ENCODE measurements at places on chromosomes 11 and 22.

DNA sequence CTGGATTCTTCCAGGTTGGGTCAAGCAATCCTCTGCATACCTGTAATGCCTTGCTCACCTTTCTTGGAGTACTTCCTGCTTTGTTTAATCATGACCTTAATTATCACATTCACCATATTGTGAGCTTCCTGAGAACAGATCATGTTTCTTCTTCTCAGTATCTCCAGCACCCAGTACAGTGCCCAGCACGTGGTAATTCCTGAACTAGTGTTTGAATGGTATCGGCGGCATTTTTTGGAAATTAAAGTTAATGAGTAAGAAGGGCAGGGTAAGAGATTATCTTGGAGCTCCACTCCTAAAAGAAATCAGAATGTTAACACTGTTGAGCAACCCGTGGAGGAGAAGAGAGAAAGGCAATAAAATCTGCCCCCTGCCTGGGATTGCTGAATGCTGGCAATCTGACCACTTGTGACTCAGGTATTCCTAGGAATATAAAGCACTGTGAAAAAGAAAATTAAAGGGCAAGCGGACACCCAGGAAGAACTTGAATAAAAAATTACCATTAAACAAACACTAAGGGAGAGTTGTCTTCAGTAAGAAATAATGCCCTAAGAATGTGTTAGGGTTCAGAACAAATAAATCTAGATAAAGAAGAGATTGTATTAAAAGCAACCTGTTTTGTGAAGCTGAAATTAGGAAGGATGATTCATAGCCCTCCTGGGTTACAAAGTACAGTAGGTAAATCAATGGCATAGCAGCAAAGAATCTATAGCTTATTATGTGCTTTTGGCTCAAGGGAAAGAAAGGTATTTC lies 92.9 kb downstream of the PDHX start:
- no peaks in the 10 kb centered on the region for H3K27me3 ChIP-seq
- DNase-seq: no peak
- H3K36me3 ChIP-seq: no peaks in the 10 kb centered on the region
- H3K4me3 ChIP-seq: no peak overlapping the region

GRCh38 chr11:75100314-75100713 lies 3.6 kb upstream of the OR2AT4 start:
- H3K4me3 ChIP-seq: no peak overlapping the region
- H3K4me1 ChIP-seq: no peaks in the 10 kb centered on the region
- H3K36me3 ChIP-seq: no peaks in the 10 kb centered on the region
- no peaks in the 10 kb centered on the region for H3K27me3 ChIP-seq
- H3K27ac ChIP-seq: no peak overlapping the region

DNA sequence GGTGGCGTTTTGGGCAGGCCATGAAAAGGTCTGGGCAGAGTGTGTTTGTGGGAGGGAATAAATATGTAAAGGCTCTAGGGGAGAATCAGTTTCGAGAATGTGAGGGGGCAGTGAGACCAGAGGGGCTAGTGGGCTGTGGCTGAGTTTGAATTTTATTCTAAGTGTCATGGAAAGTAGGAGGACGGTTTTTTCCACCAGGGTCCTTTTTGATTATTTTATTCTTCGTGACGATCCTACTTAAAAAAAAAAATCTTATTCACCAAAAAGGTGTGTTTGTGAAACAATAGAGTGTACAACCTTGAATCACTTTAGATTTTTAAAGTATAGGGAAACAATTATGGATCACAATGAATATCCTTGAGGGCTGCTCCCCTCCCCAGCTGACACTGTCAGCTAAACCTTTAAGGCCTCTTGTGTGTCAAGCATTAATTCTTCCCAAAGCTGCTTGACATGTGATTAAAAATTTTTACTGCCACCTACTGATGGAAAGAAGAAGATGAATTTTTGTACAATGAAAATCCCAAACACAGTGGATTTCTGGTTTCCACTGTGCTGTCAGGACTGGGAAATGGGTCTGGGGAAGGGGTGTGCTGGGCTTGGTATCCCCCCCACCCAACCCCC lies 107.5 kb upstream of the OR4B1 start:
- peaks cover 78% of the 10 kb centered on the region for H3K4me1 ChIP-seq
- peak overlapping the region; percentile 80 for H3K27ac ChIP-seq
- no peaks in the 10 kb centered on the region for H3K27me3 ChIP-seq
- peak overlapping the region; percentile 49 for H3K4me3 ChIP-seq

- H3K4me1 ChIP-seq: no peaks in the 10 kb centered on the region
- peaks cover 22% of the 10 kb centered on the region for H3K36me3 ChIP-seq
- no peak overlapping the region for H3K4me3 ChIP-seq
- no peaks in the 10 kb centered on the region for H3K27me3 ChIP-seq
Observed at GRCh38 chr22:46635756-46636155, 15.6 kb downstream of the GRAMD4 start.

DNA sequence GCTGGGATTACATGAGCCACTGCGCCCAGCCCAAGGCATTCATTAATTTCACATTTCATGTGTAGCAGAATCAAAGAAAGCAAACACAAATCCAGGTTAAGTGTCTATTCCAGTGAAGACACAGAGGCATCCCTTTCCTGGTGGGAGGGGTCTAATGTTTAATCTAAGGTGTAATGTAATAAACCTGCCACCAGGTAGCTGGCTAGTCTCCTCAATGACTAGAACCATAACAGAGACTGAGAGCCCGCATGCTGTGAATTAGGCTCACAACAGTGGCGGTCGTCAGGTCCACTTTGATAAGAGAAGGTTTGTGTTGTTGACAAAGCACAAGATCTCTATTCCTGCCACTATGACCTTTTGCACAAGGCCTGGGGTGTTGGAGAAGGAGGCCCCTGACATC lies 64.2 kb upstream of the ADA2 start:
- no peak overlapping the region for H3K4me3 ChIP-seq
- H3K36me3 ChIP-seq: no peaks in the 10 kb centered on the region
- no peak for DNase-seq
- no peak overlapping the region for H3K27ac ChIP-seq

GRCh38 chr22:40252146-40252545 lies 74.4 kb downstream of the TNRC6B start:
- DNase-seq: no peak
- no peaks in the 10 kb centered on the region for H3K27me3 ChIP-seq
- H3K4me3 ChIP-seq: no peak overlapping the region
- peaks cover 6% of the 10 kb centered on the region for H3K36me3 ChIP-seq
- no peaks in the 10 kb centered on the region for H3K4me1 ChIP-seq
- no peak overlapping the region for H3K27ac ChIP-seq

DNA sequence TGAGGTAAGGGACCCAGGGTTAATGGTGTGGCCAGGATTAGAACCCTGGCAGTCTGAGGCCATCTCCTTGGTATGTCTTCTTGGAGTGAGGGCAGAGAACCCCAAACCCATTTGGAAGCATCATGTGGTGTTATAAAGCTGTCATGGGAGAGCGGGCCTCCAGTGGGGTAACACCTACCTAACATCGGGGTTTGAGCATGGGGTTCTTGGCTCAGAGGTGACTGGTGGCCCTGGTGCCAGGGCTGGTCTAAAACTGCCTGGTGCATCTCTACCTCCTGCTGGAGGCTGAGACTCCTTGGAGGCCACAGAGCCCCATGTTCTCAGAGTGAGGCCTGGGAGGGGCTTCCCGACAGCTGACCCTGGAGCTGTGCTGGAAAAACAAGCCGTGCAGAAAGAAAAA lies 4.5 kb downstream of the PRDM11 start:
- DNase-seq: no peak
- H3K4me1 ChIP-seq: peaks cover 18% of the 10 kb centered on the region
- no peak overlapping the region for H3K4me3 ChIP-seq
- no peaks in the 10 kb centered on the region for H3K36me3 ChIP-seq
- H3K27me3 ChIP-seq: no peaks in the 10 kb centered on the region

DNA sequence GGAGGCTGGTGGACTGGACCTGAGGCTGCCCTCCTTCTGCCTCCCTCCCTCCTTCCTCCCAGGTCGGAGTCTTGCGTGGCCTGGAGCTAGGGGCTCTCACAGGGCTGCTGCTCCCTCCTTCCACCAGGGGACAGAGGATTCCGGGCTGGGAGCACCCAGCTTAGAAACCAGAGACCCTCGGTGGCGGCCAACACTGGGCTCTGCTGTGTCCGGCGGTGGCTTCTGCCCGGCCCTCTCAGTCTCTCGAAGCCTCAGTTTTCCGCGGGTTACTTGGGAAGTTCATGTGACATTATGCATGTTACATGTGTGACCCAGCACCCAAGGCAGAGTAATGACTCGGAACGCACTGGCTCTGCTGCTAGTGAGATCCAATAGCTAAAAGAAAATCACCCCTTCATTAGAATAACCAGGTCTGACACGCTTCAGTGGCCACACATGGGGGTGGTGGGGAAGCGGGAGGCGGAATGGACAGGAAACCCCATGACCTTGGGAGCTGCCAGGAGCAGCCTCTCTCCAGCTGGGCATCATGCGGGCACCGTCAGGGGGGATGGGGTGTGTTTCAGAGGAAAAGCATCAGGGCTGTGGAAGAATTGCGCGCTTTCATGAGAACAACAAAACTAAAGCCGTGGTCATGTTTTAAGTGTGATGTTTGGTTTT lies 5.9 kb upstream of the MRGPRG start:
- H3K4me3 ChIP-seq: no peak overlapping the region
- H3K36me3 ChIP-seq: no peaks in the 10 kb centered on the region
- no peak for DNase-seq
- H3K4me1 ChIP-seq: no peaks in the 10 kb centered on the region

DNA sequence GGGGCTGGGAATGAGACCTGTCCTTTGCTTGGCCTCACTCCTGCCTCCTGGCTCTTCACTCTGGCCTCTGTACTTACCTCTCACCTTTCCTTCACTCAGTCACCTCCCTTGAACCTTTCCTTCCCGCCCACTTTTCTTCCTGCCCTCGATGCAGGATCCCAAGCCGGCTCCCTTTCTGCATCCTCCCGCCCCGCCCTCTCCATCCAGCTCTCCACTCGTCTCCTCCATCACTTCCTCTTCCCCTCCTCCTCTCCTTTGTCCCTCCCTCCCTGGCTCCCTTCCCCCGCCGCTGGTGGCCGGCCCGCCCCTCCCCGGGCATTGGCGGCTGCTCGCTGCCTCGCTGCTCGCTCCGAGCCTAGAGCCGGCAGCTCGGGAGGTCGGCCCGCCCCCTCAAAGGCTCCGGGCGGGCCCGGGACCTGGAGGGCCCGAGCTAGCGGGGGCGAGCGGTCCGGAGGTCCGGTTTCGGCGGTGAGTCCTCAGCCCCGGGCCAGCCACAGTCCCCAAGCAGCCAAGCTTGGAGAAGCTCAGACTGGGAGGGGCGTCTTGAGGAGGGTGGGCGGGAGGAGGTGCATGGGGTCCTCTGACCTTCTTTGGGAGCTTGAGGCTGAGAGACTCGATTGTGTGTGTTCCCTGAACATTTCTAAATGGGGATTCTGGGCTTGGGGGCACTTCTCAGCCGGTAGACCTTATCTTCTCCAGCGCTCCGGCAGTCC lies 13.8 kb downstream of the PHLDB1 start:
- no peak for DNase-seq
- no peak overlapping the region for H3K27ac ChIP-seq
- H3K36me3 ChIP-seq: no peaks in the 10 kb centered on the region
- H3K4me3 ChIP-seq: no peak overlapping the region
- H3K4me1 ChIP-seq: peaks cover 12% of the 10 kb centered on the region

- H3K4me1 ChIP-seq: no peaks in the 10 kb centered on the region
- H3K27ac ChIP-seq: no peak overlapping the region
- peaks cover 59% of the 10 kb centered on the region for H3K36me3 ChIP-seq
- H3K4me3 ChIP-seq: no peak overlapping the region
- no peak for DNase-seq
- no peaks in the 10 kb centered on the region for H3K27me3 ChIP-seq
Observed at GRCh38 chr11:47488674-47489394, 39.9 kb upstream of the RAPSN start.

- H3K36me3 ChIP-seq: no peaks in the 10 kb centered on the region
- no peak for DNase-seq
- no peak overlapping the region for H3K27ac ChIP-seq
- H3K4me1 ChIP-seq: peaks cover 69% of the 10 kb centered on the region
Observed at GRCh38 chr11:71372693-71373657, 75.2 kb downstream of the DHCR7 start.

- H3K4me3 ChIP-seq: no peak overlapping the region
- H3K36me3 ChIP-seq: no peaks in the 10 kb centered on the region
- H3K4me1 ChIP-seq: no peaks in the 10 kb centered on the region
Observed at GRCh38 chr22:16955081-16955480, 52.9 kb downstream of the GAB4 start.

- H3K27me3 ChIP-seq: no peaks in the 10 kb centered on the region
- no peak overlapping the region for H3K27ac ChIP-seq
- H3K36me3 ChIP-seq: no peaks in the 10 kb centered on the region
- no peaks in the 10 kb centered on the region for H3K4me1 ChIP-seq
- no peak for DNase-seq
Observed at GRCh38 chr11:120867531-120867930, 156.4 kb upstream of the TBCEL start.

DNA sequence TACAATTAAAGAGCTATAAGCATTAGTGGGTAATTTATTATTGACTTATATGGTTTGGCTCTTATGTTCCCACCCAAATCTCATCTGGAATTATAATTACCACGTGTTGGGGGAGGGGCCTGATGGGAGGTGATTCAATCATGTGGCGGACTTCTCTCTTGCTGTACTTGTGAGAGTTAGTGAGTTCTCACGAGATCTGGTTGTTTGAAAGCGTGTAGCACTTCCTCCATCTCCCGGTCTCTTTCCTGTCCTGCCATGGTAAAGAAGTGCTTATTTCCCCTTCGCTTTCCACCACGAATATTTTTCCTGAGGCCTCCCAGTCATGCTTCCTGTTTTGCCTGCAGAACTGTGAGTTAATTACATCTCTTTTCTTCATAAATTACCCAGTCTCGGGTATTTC lies 28.1 kb upstream of the CHORDC1 start:
- no peaks in the 10 kb centered on the region for H3K27me3 ChIP-seq
- peak overlapping the region; percentile 11 for H3K4me3 ChIP-seq
- no peaks in the 10 kb centered on the region for H3K36me3 ChIP-seq

DNA sequence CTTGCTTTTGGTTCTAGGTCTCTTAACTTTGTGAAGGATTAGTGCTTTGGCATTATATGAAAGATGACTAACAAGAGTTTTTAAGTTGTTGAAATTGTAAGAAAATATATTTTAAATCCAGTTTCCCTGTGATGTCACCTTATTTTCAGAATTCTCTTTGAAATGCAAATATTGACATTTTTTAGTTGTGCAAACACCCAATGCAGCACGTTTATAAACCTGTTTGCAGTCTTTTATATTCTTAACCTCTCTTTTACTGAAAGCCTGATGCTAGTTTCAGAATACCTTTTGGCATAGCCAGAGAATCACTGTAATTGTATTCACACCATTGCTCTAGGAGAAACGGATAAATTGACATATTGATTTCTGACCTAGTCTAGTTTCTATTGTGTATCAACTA lies 42.8 kb upstream of the SLC37A2 start:
- no peak overlapping the region for H3K4me3 ChIP-seq
- no peak for DNase-seq
- no peaks in the 10 kb centered on the region for H3K36me3 ChIP-seq
- H3K27me3 ChIP-seq: no peaks in the 10 kb centered on the region
- H3K27ac ChIP-seq: no peak overlapping the region

DNA sequence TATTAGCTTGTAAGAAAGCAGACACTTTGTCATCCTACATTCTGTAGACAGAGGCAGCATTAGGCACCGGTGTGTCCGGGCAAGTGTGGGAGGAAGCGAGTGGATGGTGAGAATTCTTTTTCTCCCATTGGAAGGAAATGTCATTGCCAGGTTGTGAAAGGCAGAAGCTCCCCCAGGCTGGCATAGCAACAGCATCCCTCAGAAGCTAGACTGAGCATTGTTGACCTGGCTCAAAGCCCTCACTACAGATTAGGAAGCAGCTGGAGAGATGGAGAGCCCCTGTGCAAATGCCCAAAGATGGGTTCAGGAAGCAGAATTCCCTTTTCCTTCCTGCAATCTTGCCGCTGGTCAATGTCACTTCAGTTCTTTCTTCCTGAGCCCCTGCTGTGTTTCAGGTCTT lies 1299.3 kb downstream of the TBC1D22A start:
- no peak for DNase-seq
- H3K4me1 ChIP-seq: no peaks in the 10 kb centered on the region
- no peaks in the 10 kb centered on the region for H3K27me3 ChIP-seq

GRCh38 chr11:29914203-29914930 lies 102.5 kb downstream of the KCNA4 start:
- no peaks in the 10 kb centered on the region for H3K27me3 ChIP-seq
- DNase-seq: no peak
